ENCODE measurements at places on chromosomes 7 and 10. TPM values are rescaled to one million over a fixed set of nuclear protein-coding genes. Genes with fewer than 3 reads are reported as not detected.

CXCL12 gene
- 5.4 TPM for total RNA-seq

GFRA1 gene
- 112 TPM for total RNA-seq

CCL26 gene
- total RNA-seq: not detected

PLEKHS1 gene
- total RNA-seq: 0.45 TPM

ADCY1 gene
- total RNA-seq: 0.10 TPM

ZNF804B gene
- not detected for total RNA-seq

FUOM gene
- 6.3 TPM for total RNA-seq

GDF2 gene
- not detected for total RNA-seq

CTNNA3 gene
- total RNA-seq: under 0.01 TPM

SLC26A3 gene
- not detected for total RNA-seq

ANKRD7 gene
- 3.6 TPM for total RNA-seq

TMEM139 gene
- 70.5 TPM for total RNA-seq

UNCX gene
- total RNA-seq: not detected

MAGI2 gene
- total RNA-seq: 2.9 TPM

TFEC gene
- 0.80 TPM for total RNA-seq

DGKI gene
- 8.0 TPM for total RNA-seq

STEAP1B gene
- 2.0 TPM for total RNA-seq

HMX2 gene
- not detected for total RNA-seq

DENND2A gene
- 67.9 TPM for total RNA-seq

TFR2 gene
- 1.0 TPM for total RNA-seq

AUTS2 gene
- total RNA-seq: 3.2 TPM

GTPBP10 gene
- 22.7 TPM for total RNA-seq

NEUROD6 gene
- total RNA-seq: not detected

NPC1L1 gene
- total RNA-seq: 0.35 TPM

ZNF485 gene
- 5.2 TPM for total RNA-seq

CFAP58 gene
- total RNA-seq: 0.75 TPM

IRF5 gene
- 7.7 TPM for total RNA-seq

FGFBP3 gene
- 0.17 TPM for total RNA-seq

FAM131B gene
- total RNA-seq: 4.2 TPM

LRRC4 gene
- total RNA-seq: 1.0 TPM

ADAM8 gene
- 15.8 TPM for total RNA-seq

TLL2 gene
- total RNA-seq: 14.1 TPM

RASSF4 gene
- total RNA-seq: 79.1 TPM

ATRNL1 gene
- total RNA-seq: 5.0 TPM

SERPINE1 gene
- 1,733 TPM for total RNA-seq

VSIR gene
- total RNA-seq: 10.6 TPM

HOXA10 gene
- total RNA-seq: 11.5 TPM

RBP3 gene
- not detected for total RNA-seq

CTTNBP2 gene
- total RNA-seq: 47.5 TPM

CTAGE8 gene
- 3.9 TPM for total RNA-seq

STRIP2 gene
- total RNA-seq: 2.3 TPM

UCMA gene
- not detected for total RNA-seq

SLC26A5 gene
- not detected for total RNA-seq

PNLIPRP3 gene
- total RNA-seq: not detected

CC2D2B gene
- total RNA-seq: 0.30 TPM

AGMO gene
- 0.35 TPM for total RNA-seq

FIGNL1 gene
- 23.3 TPM for total RNA-seq

NPFFR1 gene
- not detected for total RNA-seq

FKBP9 gene
- total RNA-seq: 143 TPM

ZNF438 gene
- total RNA-seq: 3.9 TPM

KCP gene
- 6.8 TPM for total RNA-seq

HOXA7 gene
- total RNA-seq: 1.2 TPM
